Activated T-helper 1 cell treated with anti-CD3 and anti-CD28 coated beads, Interleukin-2, amount 50 U/mL, for 16 hours (primary cell): ENCODE measurements at places on chromosomes 7 and 10.
A peak's percentile ranks its signal among the peaks of the same experiment; 100 is the strongest.

- DNase-seq, result no peak
Observed at GRCh38 chr10:118629211-118629610, 33.8 kb upstream of the PRLHR start.

- no peak for DNase-seq
Observed at GRCh38 chr10:13813550-13813949, 226.8 kb downstream of the PRPF18 start.

GRCh38 chr10:122102146-122102868 lies 113.3 kb downstream of the TACC2 start:
- no peak for DNase-seq

GRCh38 chr7:31710171-31710570 lies 23.2 kb downstream of the PPP1R17 start:
- no peak for DNase-seq

DNA sequence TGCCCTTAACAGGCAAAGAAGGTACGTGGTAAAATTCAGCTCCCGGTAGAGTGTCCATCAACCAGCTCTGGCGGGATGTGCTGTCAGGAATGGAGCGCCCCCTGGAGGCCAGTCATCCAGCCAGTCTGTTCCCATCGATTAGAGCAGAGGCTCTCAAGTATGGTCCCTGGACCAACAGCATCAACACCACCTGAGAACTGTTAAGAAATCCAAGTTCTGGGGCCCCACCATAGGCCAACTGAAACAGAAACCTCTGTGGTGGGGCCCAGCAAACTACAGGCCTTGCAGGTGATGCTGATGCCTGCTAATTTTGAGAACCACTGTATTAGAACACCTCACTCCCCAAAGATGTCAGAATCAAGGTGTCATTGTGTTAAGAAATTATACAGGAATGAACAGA lies 109.2 kb downstream of the DPY19L1 start:
- DNase-seq, result peak; percentile 13

DNA sequence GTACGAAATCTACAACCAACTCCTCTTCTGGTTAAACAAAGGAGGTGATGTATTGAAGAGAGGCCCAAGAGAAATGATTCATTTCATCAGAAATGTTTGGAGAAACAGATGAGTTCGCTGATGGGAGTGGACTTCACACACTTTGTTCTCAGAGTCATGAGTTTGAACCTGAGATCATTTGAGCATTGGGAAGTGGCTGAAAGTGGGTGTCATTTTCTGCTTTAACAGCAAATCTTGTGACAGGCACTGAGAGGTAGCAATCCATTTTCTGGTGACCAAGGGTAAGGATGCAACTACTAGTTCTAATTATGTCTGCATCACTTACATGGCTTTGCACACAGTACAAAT lies 51.4 kb downstream of the RBM20 start:
- DNase-seq, result no peak

GRCh38 chr7:157860406-157860805 lies 523.6 kb downstream of the DNAJB6 start:
- DNase-seq, result no peak

GRCh38 chr7:37820708-37821468 lies 27.5 kb upstream of the NME8 start:
- DNase-seq, result no peak

GRCh38 chr7:25855854-25856782 lies 295.9 kb upstream of the NFE2L3 start:
- no peak for DNase-seq

- DNase-seq, result no peak
Observed at GRCh38 chr7:101108961-101109360, 17.9 kb upstream of the SERPINE1 start.
